ENCODE measurements at places on chromosomes 3 and 15.

DNA sequence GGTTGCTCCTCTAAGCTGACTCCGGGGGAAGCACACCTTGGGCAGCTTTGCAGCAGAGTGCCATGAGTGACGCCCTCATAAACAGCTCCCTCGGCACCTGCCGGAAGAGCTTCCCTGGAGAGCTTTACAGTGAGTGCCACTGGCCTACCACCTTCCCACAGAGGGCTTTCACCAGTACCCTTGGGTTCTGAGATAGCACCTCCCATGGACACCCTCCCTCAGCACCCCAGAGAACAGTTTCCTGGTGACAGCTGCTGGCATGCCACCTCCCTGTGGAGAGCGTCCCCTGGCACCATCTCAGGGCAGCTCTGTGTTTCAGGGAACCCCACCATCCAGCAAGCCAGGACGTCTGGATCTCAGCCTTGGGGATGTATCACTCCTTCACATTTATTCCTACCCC is 49.1 kb downstream of the RUBCN start:
- DNase-seq: no peak

DNA sequence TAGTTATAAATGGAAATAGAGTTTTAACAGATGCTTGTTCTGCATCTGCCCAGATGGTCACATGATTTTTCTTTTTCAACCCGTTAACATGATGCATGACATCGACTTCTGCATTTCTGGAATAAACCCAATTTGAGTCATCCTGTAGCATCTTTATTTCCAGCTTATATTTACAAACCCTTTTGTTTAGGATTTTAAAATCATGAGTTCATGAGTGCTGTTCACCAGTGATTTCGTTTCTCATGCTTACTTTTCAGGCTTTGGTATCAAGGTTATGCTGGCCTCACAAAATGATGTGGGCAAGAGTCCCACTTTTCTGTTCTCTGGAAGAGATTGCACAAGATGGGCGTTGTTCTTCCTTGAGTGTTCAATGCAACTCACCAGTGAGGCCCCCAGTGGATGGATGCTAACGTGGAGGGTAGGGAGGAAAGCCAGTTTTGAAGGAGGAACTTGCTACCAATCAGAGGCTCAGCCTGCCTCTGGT is 5.2 kb downstream of the HRH1 start:
- DNase-seq: no peak

GRCh38 chr3:162224746-162225145 is 728.1 kb downstream of the OTOL1 start:
- DNase-seq: no peak

- DNase-seq: no peak
These were observed 80.1 kb downstream of the SETD2 start for GRCh38 chr3:47083786-47084185.

GRCh38 chr15:67146875-67147381 is 81.5 kb downstream of the SMAD3 start:
- peak; percentile 85 for DNase-seq
